ENCODE measurements at places on chromosomes 6 and 20.
A peak's percentile ranks its signal among the peaks of the same experiment; 100 is the strongest.

DNA sequence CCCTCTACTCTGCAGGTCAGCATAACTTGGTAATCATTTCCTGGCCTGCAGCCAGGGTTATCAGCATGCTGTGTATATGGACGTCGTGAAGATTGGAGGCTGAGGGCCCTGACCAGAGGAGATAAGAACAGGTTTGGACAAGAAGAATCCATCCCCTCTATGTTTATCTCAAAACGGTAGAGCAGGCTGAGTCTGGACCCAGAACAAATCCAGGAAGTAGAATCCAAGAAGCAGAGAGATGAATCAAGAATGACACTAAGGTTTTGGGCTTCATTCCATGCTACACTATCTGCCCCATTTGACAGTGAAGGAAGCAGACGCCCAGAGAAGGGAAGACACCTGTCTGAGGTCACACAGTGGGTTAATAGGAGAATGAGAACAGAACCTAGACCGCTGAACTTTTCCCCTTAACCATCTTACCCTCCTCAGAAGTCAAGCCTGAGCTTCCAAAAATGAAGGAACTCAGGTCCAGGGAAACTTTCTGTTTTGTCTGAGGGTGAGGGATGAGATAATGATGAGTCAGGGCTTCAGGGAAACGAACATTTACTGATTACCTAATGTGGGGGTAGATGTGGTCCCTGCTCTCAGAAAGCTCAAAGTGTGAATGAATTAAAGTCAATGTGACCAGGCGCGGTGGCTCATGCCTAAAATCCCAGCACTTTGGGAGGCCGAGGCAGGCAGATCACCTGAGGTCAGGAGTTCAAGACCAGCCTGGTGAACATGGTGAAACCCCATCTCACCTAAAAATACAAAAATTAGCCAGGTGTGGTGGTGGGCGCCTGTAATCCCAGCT, 9.4 kb upstream of the COMMD7 start:
- DNase-seq: no peak

GRCh38 chr6:39914239-39914638, 20.0 kb downstream of the MOCS1 start:
- DNase-seq: no peak

DNA sequence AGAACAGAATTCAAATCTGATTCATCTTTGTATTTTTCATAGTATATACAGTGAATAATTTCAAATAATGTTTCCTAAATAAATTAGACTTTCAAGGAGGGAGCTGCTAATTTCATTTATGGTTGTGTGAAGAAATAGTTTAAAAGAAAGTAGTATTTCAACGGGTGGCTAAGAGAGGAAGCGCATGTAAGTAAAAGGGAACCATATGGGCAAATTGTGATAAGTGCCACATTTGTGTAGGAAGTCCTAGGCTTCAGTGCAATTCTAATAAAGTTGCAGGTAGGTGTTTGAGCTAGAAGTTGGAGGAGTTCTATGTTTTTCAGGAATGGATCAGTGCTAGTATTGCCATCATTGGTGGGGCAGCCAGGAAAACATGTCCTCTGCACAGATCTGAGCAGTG, 178.8 kb upstream of the PRDM1 start:
- no peak for DNase-seq

DNA sequence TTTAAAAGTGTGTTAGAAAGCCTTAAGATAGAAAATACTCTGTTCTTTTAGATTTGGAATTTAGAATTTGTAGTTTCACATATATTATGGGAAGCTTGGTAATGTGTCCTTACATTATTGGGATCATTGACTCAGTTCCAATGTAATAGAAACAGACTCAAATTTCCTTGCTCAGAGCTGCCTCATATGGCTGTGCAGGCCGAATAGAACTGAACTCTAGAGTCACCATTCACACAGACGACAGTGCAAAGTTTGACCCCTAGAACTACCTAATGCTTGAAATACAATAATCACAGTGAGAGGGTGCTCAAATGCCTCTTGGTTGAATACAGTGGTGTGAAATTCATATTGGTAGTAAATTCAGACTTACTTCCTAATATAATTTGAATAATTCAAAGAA, 482.7 kb upstream of the CITED2 start:
- no peak for DNase-seq

DNA sequence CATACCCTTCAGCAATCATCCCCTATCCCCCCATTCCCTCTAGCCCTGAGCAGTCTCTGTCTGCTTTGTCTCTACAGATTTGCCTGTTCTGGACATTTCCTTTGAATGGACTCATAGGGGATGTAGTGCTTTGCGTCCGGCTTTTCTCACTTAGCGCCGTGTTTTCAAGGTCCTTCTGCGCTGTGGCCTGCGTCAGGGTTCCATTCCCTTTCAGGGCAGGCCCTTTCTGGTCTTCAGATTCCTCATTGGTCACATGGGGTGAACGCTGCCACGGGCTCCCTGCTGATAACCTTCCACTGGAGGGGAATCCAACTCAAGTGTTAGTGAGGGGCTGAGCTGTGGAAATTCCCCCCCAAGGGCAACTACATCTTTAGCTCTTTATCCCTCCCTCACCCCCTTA, 36.4 kb upstream of the APCDD1L start:
- no peak for DNase-seq

GRCh38 chr20:15139522-15139921, 802.1 kb upstream of the FLRT3 start:
- no peak for DNase-seq

- DNase-seq: no peak
Observed at GRCh38 chr20:32052778-32053362, 828 bp downstream of the HCK start.

GRCh38 chr6:119934816-119935215, 585.3 kb upstream of the MAN1A1 start:
- DNase-seq: no peak

- no peak for DNase-seq
Observed at GRCh38 chr6:137871831-137872454, 4.9 kb downstream of the TNFAIP3 start.

- DNase-seq: no peak
Observed at GRCh38 chr6:95208621-95209020, 368.7 kb upstream of the MANEA start.

GRCh38 chr6:4480788-4481735, 295.1 kb upstream of the CDYL start:
- DNase-seq: no peak

DNA sequence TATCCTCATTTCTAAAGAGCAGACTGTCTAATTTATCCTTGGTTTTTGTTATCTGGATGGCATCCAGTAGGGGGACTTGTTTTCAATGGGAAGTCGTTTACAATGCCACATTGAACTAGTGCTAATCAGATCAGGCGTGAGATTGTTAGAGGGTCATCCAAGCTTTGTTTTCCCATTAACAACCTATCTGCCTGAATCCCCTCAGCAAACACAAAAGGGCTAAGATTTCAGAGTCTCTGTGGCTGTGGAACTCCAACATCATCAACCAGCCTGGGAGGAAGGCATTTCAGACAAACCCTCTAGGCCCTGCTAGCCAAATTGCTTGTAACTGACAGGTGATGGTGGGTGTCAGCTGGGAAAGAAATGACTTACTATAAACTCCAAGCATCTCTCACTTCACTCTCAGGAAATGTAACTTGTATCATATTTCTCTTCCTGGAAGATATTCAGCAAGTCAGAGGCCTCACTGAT, 47.7 kb downstream of the COL19A1 start:
- DNase-seq: no peak

GRCh38 chr20:52448513-52449232, 257.1 kb upstream of the ZFP64 start:
- DNase-seq: no peak

- no peak for DNase-seq
Observed at GRCh38 chr6:169324656-169325459, 71.2 kb upstream of the THBS2 start.

GRCh38 chr20:17710379-17711266, 10.9 kb downstream of the BANF2 start:
- DNase-seq: no peak

DNA sequence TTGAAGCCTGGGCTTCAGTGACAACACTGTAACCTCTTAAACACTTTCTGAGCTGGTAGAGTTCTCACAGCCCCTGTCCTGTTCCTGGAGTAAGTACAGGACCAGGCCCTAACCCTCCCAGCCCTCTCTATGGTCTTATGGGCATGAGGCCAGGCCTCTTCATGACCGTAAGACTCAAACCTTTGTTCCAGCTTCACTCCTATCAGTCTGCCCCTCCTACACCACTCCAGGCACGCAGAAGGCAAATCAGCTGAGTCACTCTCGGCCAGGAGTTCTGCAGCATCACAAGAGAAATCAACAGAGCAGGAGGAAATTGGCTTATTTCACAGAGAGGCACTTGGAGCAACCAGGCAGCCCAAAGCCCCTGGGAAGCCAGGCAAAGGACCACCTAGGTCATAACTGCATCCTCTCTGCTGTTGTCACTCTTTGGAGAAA, 25.3 kb upstream of the CHD6 start:
- DNase-seq: peak; percentile 91

DNA sequence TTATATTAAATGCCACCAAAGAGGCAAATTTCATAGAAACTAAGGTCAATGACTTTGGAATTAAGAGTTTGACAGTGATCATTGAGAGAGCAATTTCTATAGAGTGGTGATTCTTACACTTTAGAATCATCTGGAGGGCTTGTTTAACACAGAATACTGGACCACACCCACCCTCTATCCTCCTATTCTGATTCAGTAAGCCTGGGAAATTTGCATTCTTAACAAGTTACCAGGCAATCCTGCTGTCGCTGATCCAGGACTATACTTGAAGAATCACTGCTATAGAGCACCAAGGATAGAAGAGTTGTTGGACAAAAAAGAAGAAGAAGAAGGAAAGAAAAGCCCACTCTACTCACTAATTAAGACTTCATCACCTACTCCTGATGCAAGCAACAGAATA, 21.3 kb upstream of the TBX18 start:
- no peak for DNase-seq

DNA sequence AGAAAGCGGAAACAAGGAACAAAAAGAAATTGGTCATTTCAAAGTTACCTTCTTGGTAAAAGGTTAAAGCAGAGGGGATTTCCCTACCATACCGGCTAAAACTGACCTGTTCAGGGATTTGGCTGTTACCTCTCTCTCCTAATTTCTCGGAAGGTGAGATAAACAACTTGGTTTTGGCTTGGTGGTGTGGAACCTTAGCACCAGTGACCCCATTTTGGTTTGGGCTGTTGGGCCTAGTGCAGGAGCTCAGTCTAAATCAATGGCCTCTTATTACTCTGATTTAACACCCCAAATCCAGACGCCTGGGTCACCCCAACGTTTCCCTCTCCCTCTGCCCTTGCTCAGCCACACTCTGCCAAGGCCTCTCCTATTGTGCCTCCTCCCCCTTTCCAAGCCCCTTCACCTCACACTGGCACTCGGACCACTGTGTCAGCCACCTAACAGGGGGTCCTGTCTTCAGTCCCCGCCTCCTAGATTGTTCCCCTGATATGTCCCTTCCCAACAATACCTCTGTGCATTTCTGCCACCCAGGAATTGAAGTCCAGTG, 8.3 kb downstream of the NCR2 start:
- DNase-seq: no peak

- no peak for DNase-seq
Observed at GRCh38 chr20:9454791-9455190, 59.6 kb upstream of the LAMP5 start.

- DNase-seq: peak; percentile 26
Observed at GRCh38 chr20:17969884-17970409, 1.1 kb downstream of the MGME1 start.

GRCh38 chr6:3738381-3739131, 13.0 kb downstream of the PXDC1 start:
- DNase-seq: no peak

DNA sequence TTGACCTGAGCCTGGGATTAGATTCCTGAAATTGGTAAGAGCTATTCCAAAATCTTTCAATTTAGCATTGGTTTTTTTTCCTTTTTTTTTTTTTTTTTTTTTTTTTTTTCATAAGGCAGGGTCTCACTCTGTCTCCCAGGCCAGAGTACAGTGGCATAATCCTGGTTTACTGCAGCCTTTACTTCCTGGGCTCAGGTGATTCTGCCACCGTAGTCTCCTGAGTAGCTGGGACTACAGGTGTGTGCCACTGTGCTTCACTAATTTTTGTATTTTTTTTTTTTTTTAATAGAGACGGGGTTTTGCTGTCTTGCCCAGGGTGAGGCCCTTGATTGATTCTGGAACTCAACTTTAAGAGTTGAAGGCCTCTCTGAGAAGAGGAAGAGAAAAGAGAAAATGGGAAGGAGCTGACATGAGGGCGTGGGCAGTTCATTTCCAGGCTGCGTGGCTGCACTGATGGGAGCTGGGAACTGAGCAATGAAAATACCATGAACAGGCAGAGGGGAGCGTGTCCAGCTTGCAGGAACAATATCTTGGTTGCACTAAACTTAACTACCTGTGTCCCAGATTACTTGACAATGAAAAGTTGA, 24.6 kb downstream of the KDM1B start:
- DNase-seq: no peak

DNA sequence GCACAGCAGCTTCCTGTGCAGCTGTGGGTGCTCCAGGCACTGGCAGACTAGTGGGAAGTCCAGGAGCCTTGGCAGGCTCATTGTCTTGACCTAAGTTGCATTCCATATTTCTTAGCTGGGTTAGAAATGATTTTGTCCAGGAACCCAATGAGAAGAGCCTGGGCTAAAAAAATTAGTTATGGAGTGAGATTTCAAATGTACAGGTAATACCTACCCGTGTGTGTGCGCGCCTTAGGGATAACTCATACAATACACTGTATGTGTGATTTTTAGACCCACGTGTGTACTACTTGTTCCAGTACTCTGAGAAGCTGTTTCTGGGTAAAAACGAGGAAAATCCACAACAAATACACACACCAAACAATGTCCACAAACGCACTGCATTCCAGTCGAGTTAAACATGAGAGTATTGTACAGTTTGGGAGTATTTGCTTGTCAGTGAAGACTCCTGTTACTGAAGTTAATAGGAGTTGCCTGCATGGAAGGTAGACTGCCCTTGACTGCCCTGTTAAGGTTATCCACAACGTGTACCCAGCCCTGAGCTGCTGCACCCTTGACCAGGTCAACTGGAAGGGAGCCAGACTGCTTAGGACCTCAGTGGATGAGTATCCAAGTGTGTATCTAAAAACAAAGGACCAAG, 1.4 kb downstream of the PAQR8 start:
- DNase-seq: peak; percentile 8

DNA sequence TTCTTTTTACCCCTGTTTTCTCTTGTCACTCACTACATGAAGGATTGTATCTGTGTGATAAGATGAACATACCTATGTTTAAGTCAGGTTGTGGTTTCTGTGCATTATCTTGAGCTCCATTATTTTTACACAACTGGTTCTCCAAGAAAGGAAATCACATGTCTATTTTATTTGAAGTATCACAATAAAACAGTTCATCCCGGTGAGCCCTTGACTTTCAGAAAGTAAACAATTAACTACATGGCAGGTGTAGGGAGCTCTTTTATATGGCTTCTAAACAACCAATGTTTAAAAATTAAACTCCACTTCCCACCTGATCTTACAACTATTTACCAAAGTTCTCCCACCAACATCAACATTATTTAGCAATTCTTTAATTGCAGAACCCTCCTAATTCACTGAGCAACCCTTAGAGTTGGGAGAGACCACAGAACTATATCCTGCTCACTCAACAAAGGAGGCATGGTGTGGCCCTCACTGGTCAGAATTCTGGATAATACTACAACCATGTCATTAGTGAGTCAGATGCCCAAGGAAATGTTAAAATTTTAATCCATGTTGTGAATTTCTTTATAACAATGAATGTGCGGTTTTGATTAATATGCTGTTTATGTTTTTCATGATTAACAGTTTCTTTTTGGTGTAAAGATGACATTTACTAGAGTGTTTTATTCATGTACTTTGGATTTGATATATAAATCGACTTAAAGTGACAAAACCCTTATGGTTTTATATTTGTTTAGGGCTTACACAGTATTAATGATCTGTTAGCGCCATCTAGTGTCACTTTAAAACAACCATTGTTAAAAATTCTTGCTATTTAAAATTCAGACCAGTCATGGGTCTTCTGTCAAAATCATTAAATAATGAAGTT, 50.0 kb upstream of the SCGN start:
- peak; percentile 39 for DNase-seq

All from SHP77 (cell line).